ENCODE measurements at places on chromosomes 3 and 15. TPM values are rescaled to one million over a fixed set of nuclear protein-coding genes. Genes with fewer than 3 reads are reported as not detected.
A peak's percentile ranks its signal among the peaks of the same experiment; 100 is the strongest.

The DVL3 gene
- total RNA-seq = 59.0 TPM

The SLCO2A1 gene
- 1.4 TPM for total RNA-seq

The SPATA16 gene
- not detected for total RNA-seq

The MYO1E gene
- 231 TPM for total RNA-seq

The TRH gene
- not detected for total RNA-seq

The CHDH gene
- total RNA-seq = 0.04 TPM

The CCR1 gene
- total RNA-seq = not detected

The SNUPN gene
- 19.3 TPM for total RNA-seq

- no peak for DNase-seq
These were observed 86.7 kb upstream of the SELENOK start for GRCh38 chr3:53978386-53978785.

DNA sequence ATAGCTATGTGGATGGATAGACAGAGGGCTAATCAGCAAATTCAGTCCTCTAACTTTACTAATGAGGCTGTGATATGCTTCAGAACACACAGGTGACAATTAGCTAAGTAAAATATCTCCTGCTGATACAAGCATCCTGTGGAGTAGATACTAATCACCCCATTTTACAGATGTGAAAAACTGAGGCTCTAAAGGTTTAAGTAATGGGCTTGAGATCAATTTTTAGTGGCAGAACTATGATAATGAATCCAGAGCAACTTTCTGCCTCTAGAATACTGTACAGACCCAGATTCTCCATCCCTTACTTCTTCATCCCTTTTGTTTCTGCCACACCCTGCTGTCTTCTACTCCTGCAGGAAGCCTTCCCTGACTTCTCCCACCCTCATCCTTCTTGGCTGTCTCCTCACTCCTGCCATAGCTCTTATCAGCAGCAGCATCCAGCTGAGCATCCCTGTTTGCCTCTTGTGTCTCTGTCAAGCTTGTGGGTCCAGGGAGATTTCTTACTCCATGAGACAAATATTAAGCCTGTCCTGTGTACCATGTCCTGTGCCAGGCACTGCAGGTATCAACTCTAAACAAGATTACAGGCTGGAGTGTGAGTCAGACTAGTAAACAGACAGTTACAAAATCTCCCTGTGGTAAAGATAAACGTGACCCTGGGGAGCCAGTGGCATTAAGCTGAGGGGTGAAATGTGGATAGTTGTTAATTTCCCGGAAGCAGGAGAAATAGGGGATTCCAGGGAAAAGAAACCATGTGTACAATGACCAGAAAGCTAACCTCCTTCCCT is 39.2 kb downstream of the SLC6A11 start:
- no peak for DNase-seq

DNA sequence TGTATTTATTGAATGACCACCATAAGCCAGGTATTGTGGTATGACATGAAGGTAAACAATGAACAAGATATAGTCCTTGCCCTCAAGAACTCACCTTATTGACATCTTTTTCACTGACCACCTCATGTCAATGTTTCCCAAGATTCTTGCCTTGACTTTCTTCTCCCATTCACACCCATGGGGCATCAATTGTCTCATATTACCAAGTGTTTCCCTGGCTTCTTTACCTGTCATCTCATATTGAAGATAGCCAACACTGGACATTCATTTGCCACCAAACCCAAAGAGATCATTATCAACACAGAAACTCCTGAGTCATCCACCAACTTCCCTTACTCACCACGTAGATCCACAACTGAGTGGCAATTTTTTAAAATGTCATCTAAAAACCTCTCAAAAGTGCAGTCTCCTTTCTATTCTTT is 2.2 kb downstream of the EFHB start:
- DNase-seq = no peak

GRCh38 chr3:162670181-162670580 is 1173.6 kb downstream of the OTOL1 start:
- no peak for DNase-seq

GRCh38 chr15:48564690-48565089 is 80.8 kb downstream of the FBN1 start:
- DNase-seq = peak; percentile 16

GRCh38 chr3:114442246-114442645 is 148.4 kb downstream of the TIGIT start:
- DNase-seq = peak; percentile 48

- no peak for DNase-seq
These were observed 110.9 kb downstream of the EDEM1 start for GRCh38 chr3:5298453-5298852.

DNA sequence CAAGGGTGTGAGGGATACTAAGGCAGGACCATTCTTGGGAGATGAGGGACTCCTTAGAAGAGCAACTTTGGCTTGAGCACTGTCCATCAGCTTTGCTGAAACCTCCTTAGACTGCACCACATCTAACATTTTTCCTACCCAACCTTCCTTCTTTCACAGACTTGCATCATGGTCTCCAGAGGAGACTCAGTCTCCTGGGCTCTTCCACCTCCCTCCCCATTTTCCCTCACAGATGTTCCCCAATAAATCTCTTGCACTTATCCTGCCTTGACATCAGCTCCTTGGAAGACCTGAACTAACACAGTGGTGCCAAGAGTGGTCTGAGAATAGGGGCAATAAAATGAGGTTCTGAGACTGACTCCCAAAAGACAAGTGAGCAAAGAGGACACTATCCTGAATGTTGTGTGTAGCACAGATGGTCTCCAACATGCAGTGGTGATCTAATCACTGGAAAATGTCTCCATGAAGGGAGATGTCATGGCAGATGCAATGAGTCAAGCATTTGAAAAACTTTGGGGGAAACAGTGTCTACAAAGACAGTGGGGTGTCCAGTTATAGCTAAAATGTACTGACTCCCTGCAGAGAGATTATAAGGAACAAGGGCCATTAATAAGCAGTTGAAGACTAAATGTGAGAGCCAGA is 26.0 kb upstream of the BOC start:
- DNase-seq = no peak

- no peak for DNase-seq
These were observed 456.1 kb downstream of the RAP2B start for GRCh38 chr3:153618176-153618575.

DNA sequence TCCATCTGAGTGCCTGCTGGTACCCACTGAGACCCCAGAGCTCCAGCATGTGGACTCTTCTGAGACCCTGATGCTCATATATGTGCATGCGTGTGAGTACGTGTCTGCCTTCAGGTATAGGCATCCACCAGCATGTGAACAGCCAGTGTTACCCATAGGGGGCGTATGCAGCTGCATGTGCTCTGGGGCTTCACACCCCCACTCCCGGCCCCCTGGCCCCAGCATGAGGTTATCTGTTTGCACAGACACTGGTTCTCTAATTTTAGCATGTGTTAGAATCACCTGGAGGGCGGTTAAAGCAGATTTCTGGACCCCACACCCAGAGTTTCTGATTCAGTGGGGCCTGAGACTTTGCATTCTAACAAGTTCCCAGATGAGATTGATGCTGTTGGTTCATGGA is 824 bp upstream of the CILP start:
- DNase-seq = no peak

DNA sequence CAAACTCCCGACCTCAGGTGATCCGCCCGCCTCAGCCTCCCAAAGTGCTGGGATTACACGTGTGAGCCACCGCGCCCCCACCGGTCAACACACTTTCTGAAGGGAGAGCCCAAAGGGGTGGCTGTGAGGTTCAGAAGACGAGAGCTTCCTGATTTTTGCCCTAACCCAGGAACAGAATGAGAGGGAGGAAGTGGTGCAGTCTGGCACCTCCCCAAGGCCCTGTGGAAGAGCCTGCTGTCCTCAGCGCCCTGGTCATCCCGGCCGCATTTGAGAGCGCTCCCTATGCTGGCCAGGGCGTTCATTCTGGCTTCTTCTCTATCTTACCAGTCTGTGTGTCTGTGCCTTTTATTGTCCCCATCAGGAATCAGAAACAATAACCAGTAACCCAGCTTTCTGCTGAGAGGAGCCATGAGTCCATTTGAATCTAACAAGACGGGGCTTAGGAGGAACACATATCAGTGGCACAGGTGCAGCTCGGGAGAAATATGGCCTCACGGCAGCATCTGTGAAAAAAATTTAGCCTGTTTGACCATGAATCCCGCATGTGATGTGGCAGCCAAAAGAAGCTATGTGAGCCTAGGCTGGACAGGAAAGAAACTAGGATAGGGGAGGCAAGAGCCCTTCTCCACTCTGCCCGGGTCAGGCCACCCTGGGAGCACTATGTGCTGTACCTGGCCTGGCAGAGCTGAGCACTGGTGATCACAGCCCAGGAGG is 12.9 kb downstream of the BDH1 start:
- no peak for DNase-seq

GRCh38 chr3:130823241-130823884 is 70.5 kb upstream of the ATP2C1 start:
- DNase-seq = no peak

- DNase-seq = peak; percentile 40
These were observed 464.1 kb upstream of the RARB start for GRCh38 chr3:24963762-24964625.

DNA sequence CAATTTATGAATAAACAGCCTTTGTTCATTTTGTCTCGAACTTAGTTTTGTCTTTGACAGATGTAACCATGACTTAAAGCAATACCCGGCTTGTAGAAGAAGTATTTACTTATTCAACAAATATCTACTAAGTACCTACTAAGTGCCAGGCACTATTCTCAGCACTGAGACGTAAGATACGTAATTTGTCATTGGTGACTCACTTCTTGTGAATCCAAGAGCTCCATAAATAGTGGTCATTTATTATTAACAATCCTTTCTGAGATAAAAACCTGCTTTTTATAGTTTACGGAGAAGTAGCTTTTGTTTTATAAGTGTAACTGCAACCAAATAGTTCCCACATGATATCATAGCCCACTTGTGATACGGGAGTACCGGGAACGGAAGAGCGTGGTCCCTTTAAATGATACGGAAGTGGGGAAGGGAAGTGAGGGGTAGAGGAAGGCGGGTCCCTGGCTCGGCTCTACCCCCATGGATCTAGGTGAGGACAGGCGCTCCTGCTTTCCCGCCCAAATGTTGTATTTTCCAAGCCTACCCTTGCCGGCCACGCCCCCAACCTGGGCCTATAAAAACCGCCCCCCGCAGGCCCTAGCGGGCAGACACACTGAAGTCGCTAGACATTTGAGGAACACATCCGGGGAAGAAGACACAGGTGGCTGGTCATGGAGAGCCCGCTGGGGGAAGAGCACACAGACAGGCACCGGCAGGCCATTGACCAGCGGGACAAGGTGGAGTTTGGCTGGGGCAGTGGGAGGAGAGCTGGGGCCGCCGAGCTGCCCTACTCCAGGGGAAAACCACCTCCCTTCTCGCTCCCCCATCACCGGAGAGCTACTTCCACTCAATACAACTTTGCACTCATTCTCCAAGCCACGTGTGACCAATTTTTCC is at the start of gene SAMMSON:
Gene SAMMSON, plus strand, starts transcription at position 594 of the 888 bp plus-strand sequence.
- no peak for DNase-seq

- DNase-seq = no peak
These were observed 12.7 kb downstream of the C3orf22 start for GRCh38 chr3:126546013-126546412.

- peak; percentile 64 for DNase-seq
These were observed 124.6 kb downstream of the AKAP13 start for GRCh38 chr15:85504749-85505676.

Measured in endothelial cell of umbilical vein (primary cell).